NCI-H446 treated with DMSO at 0.1 percent for 48 hours (cell line): ENCODE measurements at places on chromosomes 2 and 18.

- peak; percentile 2 for DNase-seq
These were observed 17.5 kb downstream of the STAT1 start for GRCh38 chr2:190996338-190996946.

GRCh38 chr2:204650611-204651010 is 105.3 kb downstream of the PARD3B start:
- no peak for DNase-seq

DNA sequence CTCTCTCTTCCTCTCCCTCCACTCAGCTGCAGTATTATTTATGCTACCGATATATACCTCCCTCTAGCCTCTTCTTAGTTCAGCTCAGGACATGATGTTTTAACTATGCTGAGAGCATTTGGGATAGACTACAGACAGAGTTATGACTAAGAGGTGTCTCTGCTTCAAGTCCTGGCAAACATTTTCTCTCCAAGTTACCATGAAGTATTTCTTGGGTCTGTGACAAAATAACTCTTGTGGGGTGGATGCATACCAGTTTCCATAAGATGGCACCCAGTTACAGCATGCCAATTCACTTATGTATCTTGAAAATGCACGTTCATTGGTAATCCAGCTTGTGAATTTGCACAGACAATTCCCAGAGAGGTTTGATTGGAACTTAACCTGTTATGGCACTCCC is 737.6 kb downstream of the SLC4A3 start:
- no peak for DNase-seq

- no peak for DNase-seq
These were observed 193.1 kb downstream of the L3MBTL4 start for GRCh38 chr18:6221602-6222014.

DNA sequence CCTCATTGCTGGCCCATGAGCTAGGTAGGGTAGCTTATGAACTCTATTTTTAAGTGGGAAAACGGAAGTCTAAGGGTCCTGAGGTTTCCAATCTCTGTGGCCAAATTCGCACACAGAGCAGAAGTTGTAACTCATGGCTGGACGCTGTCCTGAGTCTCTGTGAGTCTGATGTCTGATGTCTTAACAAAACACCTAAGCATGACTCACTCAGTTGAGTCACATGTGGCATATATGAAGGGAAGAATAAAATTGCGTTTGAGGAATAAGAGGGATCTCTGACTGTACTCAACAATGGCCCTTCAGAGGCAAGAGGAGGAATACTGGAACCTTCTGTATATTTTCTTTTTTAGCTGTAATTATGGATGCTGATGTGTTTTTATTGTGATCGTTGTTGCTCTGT is 569.7 kb downstream of the RIT2 start:
- no peak for DNase-seq

DNA sequence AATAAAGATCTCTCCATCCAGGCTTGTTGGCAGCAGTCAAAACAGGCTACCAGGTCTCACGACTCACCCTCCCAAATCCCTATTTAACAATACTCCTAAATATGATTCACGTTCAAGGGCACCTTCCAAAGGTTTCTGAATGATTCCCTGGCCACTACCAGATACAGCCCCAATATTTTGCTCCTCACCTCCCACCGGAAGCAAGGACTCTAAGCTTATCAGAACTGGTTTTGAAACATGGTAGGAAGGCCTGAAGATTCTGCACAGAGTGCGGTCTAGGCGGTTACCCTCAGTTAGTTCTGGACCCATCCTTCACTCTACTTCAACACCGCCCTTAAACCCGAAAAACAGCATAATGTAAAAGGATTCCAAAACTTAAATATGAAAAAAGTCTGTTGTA is 5.2 kb downstream of the PPP4R1 start:
- DNase-seq, result no peak

- no peak for DNase-seq
These were observed 12.6 kb downstream of the HYCC2 start for GRCh38 chr2:201058914-201059313.

DNA sequence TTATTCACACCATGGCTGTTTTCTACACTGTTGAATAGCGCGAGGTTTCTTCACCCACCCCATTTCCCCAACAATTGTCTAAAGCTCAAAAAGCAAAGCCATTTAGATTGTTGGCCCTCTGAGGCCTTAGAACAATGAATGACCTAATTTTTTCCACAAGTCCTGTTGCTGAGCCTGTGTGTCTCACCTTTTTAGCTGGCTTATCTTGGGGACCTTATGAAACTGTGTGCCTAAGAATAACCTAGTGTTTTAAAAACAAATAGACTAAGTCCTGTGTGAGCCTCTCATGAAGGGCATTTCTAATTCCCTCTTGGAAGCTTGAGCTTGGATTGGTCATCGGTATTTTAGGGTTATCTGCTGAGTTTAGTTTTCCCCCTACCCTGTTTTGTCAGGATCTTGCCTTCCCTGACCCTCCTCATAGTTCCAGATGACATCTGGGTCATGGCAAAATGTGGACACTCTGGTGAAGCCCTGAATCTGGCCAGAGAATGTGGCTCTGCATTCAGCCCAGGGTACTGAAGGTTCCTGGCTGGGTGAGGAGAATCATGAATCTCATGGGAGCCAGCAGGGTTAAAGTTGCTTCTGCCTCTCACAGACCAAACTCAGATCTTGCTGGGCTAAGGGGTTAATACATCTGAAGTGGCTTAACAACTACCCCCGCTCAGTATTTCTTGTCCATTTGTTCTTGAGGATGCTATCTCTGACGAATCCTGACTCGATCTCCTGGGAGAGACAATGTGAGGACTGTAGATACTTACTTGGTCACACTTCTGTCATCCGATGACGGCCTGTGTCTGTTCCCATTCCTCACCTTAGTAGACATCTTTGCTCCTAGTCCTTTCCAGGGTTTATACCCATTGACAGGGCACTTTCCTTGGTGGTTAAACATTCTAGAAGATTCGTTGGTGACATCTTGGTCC is 104.2 kb upstream of the MAP4K3 start:
- DNase-seq, result no peak

- DNase-seq, result no peak
These were observed 88.5 kb upstream of the UXS1 start for GRCh38 chr2:106282462-106283170.
